ENCODE measurements at places on chromosomes 4 and X.

- no peak for DNase-seq
Measured at GRCh38 chrX:6448003-6448402, 86.9 kb downstream of the VCX3A start.

GRCh38 chrX:41971346-41971745 lies 48.0 kb upstream of the CASK start:
- no peak for DNase-seq

GRCh38 chr4:105989485-105990242 lies 94.4 kb downstream of the NPNT start:
- no peak for DNase-seq

GRCh38 chrX:70453024-70453618 lies 8.5 kb downstream of the DLG3 start:
- DNase-seq: no peak

Data from head of caudate nucleus (tissue), 42 donors.